ENCODE measurements at places on chromosomes 7 and 10.

- no peak for DNase-seq
These were observed 13.6 kb downstream of the NKX1-2 start for GRCh38 chr10:124436191-124436638.

DNA sequence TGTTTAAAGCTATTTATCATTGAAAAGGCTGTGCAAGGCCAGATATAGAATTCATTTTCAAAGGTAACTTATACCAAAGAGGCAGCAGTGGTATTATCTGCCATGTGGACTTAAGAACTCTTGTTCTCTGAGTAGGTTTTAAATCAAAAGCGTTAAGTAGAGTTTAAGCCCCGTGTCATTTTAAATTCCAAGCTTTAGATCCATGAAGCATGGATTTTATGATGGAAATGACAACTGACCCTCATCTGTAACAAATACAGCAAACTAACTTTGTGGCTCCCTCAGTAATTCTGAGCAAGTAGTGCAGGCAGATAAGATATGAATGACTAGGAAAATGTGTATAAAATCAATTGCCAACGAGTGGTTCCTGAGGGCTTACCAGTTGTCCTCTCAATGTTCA lies 247.0 kb downstream of the WDR11 start:
- no peak for DNase-seq

- DNase-seq: no peak
These were observed 6.1 kb upstream of the RBM17 start for GRCh38 chr10:6082496-6083395.

DNA sequence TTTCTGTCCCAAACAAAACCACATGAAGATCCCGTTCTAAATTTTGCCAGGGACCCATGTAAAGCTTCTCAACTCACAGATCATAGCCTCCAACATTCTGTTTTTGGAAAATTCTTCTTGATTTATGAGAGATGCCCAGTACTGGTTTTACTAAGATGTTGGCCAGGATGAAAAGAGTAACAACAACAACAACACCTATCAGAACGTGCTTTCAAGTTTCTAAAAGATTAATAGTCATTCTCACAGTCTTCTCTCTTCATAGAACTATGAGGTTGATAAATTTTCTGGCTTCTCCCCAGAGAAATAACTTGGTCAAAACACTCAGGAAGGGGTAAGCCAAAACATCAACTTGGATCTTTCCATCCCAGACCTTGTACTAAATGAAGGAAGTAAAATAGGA lies 567.5 kb upstream of the IGFBP3 start:
- DNase-seq: no peak

- DNase-seq: no peak
These were observed 119.3 kb upstream of the CHST15 start for GRCh38 chr10:124212702-124213101.

- DNase-seq: no peak
These were observed 234.0 kb downstream of the CDC14C start for GRCh38 chr7:49158321-49158720.

GRCh38 chr7:79714081-79714480 lies 260.6 kb upstream of the MAGI2 start:
- DNase-seq: no peak

DNA sequence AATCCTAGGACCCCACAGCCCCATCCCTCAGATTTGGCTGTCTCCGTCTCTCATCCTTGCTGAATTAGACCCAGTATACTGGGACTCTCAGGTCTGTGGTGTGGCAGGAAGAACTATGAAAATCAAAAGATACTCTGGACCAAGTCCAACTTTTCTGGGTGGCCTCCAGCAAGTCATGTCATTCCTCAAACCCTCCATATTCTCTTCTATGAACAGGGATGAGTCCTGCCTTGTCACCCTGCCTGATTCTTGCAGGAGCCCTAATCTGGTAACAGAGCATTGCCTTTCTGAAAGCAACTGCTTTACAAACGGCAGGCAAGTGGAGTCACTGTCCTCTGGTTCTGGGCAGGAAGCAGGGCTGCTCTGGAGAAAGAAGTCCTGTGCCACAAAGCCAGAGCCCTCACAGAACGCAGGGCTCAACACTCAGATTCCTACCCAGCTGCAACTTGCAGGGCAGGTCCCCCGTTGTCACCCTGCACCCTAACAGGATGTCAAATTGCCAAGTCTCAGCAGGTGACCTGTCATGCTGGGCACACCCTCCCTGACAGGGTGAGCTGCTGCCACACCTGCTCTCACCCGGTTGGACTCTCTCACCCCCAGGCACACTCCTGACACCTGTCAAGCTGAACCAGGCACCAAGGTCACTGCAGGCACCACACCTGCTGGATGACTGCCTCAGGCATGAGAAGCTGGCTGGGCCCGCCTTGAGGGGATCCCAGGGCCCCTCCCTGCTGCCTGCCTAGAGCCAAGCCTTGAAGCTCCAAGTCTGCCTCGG lies 227.7 kb downstream of the KCNMA1 start:
- no peak for DNase-seq

GRCh38 chr7:146129296-146129695 lies 12.7 kb downstream of the CNTNAP2 start:
- DNase-seq: no peak

GRCh38 chr10:80498833-80499741 lies 38.6 kb upstream of the SH2D4B start:
- DNase-seq: peak; percentile 45

DNA sequence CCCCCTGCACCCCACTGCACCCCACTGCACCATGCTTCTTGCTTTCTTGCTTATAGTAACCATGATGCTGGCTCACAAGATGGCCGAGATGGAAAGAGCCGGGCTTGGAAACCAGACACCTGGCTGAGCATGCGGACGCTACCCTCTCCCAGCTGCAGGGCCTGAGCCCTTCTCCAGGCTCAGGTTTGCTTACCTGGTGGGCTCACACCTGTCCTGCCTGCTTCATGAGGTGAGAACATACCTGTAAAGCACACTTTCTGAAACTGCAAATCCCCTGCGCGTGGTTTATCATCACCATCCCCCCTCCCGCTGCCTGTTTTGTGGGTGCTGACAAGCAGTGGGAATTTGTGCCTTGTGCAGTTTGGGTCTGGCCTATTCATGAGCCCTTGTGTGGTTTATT lies 302.7 kb downstream of the GLRX3 start:
- no peak for DNase-seq

DNA sequence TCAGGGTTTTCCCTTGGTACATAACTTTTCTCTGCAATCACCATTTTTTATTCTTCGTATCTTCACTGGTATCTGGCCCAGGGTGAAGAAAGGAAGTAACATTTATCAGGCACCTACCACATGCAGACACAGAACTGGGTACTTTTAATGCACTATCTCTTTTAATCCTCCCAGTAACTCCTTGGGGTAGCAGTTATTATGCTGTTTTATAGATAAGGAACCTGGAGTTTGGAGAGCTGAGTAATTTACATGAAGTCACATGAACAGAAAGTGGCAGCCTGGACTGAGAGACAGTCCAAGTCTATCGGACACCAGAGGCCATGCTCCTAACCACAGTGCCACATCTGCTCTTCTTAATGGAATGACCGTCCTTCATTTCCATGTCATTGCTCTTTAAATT lies 117.1 kb upstream of the PODXL start:
- no peak for DNase-seq

GRCh38 chr7:44538093-44538797 lies 2.9 kb downstream of the NPC1L1 start:
- no peak for DNase-seq

DNA sequence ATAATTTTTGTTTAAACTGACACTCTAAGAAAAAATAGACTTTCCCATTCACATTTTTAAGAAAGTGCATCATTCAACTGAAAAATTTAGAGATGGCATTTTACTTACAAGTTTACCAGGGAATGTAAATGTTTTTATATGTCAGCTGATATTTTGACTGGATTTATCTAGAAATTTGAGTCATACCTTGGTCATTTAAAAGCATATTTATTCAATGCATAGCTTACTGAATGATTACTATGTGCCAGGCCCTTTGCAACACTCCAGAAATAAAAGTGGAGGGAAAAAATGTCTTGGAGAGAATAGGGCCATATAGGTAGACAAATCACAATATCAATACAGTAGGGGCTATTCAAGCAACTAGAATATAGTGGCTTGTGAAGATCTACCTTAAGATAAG lies 98.4 kb upstream of the FAM3C start:
- no peak for DNase-seq

- DNase-seq: peak; percentile 16
These were observed 18.8 kb downstream of the CHST15 start for GRCh38 chr10:124074501-124075109.

DNA sequence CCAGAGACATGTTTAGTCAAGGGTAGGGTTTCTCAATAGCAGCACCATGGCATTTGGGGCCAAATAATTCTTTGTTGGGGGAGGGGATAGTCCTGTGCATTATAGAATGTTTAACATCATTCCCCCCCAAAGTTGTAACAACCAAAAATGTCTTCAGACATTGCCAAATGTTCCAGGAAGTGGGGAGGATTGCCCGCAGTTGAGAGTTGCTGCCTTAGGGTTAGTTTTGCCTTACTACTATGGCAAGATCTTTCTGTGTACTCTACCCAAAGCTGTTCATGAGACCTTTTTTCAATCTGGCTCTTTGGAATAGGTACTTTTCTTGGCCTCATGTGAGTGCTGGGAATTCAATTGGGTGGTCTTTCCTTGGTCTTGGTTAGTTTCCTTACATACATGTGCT lies 34.1 kb downstream of the SAMD8 start:
- DNase-seq: no peak

- no peak for DNase-seq
These were observed 3.8 kb downstream of the SFXN2 start for GRCh38 chr10:102718220-102718619.

GRCh38 chr10:63227207-63227895 lies 94.2 kb downstream of the NRBF2 start:
- peak; percentile 32 for DNase-seq

DNA sequence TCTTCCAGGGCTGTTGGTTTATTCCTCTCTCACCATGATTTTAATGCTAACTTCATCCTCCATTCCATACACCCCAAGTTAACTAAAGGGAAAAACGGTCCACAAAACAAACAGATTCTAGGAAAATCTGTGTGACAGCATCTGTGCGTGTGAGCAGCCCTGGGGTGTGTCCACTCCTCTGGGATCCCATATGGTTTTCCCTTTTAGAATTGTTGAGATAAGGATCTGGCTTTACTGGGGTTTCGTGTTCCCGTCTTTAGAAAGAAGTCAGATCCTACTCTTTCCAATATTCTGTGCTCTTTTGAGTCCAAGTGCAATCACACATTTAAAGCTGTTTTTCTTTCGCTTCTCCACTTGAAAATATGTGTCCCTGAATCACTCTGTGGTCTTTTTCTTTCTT lies 257.1 kb downstream of the KLF6 start:
- no peak for DNase-seq

GRCh38 chr10:76422769-76423168 lies 991.3 kb downstream of the LRMDA start:
- no peak for DNase-seq

DNA sequence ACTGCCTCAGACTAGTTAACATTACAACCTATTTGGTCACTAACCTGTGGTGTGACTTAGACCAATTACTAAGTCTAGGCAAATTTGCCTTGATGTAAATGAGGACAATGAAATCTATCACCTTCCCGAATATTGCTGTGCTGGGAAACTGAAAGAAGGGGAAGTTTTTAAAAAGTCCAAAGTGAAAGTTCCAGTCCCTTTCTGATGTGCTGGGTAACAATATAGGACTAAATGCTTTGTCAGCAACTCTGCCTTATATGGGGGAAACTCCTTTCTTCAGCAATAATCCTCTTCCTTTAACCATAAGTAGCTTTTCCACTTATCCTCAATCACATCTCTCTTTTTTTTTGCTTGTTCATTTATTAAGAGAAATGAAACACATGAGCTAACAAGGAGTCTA lies 3.9 kb downstream of the PIK3AP1 start:
- no peak for DNase-seq

GRCh38 chr10:3868271-3868664 lies 83.3 kb upstream of the KLF6 start:
- DNase-seq: no peak

GRCh38 chr7:16040346-16040745 lies 353.9 kb upstream of the MEOX2 start:
- no peak for DNase-seq

DNA sequence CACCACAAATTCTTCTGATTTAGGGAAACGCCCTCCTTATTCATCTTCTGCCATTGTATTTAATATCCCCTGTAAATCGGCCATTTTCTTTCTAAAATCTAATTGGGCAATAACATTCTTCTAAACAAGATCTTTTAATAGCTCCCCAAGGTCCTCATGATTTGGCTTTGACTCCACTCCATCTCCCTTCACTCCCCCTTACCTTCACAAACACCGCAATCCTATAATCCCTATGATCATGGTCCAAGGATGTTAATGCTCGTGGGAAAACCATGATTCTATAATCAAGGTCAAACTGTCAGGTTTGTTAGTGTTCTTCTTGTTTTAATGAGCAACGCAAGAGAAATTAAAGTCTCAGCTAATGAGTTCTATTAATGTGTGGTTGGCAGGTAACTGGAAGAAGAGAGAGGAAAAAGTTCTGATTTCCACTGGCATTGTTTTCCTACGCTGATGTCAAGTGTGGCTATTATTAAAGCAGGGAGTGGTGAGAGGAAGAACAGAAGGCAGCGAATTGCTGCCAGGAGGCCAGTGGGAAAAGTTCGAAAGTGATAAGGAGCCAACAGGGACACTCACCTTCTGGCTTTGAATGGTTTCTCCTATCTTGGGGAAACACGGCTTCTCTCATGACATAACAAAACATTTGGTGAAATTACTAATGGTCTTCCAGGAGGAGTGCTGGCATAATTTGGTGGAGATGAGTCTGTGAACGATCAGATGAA lies 28.1 kb downstream of the LRRC72 start:
- DNase-seq: no peak

- DNase-seq: no peak
These were observed 53.3 kb downstream of the DIP2C start for GRCh38 chr10:636016-636730.

- no peak for DNase-seq
These were observed 109.3 kb downstream of the TCF7L2 start for GRCh38 chr10:113059371-113059780.

DNA sequence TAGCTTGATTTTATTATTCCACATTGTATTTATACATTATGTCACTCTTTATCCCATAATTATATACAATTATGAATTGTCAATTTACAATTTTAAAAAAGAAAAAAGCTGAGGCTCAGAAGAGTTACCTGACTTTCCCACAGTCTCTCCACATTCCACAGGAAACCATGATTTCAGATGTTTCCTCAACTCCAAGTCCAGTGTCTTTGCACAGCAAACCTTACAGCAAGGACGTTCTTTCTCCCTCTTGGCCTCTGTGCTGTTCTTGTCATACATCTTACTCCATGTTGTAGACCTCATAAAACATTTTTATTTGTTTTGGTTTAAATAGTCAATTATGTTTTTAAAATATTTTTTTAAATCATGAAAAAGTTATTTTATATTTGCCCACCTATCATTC lies 34.9 kb upstream of the GRB10 start:
- DNase-seq: no peak

DNA sequence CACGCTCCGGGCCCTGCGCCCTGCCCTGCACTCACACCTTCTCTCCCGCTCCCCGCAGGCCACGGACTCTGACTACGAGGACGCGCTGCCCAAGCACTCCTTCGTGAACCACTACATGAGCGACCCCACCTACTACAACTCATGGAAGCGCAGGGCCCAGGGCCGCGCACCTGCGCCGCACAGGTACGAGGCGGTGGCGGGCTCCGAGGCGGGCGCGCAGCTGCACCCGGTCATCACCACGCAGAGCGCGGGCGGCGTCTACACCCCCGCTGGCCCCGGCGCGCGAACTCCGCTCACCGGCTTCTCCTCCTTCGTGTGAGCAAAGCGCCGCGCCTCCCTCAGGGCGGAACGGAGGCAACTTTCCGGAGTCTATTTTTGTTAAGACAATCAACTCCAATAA lies 417.0 kb upstream of the FOXK1 start:
- DNase-seq: no peak
